ENCODE measurements at places on chromosomes 4 and X.

GRCh38 chr4:156832886-156833285 is 138.7 kb downstream of the PDGFC start:
- DNase-seq = no peak

GRCh38 chr4:3196670-3197359 is 52.1 kb upstream of the MSANTD1 start:
- no peak for DNase-seq

DNA sequence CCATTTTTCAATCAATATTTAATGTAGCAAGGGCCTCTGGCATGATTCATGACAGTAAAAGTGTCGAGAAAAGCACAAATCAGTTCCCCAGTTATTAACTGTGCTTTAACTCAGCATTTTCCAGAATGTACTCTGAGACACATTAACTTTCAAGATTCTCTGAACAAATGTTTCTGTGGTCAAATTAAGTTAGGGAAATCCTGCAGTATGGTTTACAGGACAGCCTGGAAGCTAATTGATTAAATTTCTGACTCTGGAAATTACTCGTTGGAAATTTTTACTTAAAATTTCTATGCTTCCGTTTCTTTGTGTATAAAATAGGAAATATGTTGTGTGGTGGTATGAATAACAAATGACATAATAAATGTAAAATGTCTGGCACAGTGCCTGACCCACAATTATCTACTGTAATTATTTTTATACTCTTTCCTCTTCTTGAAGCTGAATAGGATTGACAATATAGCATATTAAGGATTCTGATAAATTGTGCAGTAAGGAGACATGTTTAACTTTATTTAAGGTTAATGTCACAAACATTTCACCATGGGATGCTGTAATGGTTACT is 33.7 kb downstream of the STK32B start:
- DNase-seq = no peak

- DNase-seq = no peak
Measured at GRCh38 chr4:81839347-81840042, 367.8 kb upstream of the RASGEF1B start.

GRCh38 chr4:151153585-151153984 is 54.2 kb downstream of the RPS3A start:
- DNase-seq = no peak

DNA sequence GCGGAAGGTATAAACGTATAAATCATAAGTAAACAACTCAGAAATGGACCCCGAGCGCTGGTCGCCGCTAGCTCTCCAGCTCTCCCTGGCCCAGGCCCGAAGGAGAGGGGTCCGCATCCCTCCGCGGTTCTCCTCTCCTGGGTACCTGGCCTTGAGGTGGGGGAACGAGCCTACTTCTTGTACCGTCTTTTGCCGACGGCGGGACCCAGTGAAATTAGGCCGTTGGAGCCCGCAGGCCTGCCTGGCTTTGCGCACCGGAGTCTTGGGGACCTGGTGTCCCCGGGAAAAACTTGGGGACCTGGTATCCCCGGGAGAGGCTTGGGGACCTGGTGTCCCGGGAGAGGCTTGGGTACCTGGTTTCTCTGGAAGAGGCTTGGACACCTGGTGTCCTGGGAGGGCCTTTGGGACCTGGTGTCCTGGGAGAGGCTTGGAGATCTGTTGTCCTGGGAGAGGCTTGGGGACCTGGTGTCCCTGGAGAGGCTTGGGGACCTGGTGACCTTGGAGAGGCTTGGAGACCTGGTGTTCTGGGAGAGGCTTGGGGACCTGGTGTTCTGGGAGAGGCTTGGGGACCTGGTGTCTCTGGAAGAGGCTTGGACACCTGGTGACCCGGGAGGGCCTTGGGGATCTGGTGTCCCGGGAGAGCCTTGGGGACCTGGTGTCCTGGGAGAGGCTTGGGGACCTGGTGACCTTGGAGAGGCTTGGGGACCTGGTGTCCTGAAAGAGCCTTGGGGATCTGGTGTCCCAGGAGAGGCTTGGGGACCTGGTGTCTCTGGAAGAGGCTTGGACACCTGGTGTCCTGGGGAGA is 12.0 kb downstream of the SHOX start:
- no peak for DNase-seq

DNA sequence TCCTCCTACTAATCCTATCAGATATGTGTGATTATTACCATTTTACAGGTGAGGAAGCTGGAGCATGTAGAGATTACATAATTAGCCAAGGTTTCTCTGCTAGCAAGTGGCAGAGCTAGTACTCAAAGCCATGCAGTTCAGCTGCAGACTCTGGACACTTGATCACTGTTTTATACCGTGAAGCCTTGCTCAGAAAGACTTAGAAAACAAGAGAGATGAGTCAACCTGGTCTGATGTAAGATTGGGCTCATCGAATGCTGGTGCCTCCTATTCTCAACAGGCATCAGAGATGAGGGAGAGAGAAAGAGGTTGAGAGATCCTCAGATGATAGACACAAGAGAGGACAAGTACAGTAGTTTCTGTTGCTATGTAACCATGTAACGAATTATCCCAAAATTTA is 19.0 kb upstream of the PDE5A start:
- DNase-seq = no peak

DNA sequence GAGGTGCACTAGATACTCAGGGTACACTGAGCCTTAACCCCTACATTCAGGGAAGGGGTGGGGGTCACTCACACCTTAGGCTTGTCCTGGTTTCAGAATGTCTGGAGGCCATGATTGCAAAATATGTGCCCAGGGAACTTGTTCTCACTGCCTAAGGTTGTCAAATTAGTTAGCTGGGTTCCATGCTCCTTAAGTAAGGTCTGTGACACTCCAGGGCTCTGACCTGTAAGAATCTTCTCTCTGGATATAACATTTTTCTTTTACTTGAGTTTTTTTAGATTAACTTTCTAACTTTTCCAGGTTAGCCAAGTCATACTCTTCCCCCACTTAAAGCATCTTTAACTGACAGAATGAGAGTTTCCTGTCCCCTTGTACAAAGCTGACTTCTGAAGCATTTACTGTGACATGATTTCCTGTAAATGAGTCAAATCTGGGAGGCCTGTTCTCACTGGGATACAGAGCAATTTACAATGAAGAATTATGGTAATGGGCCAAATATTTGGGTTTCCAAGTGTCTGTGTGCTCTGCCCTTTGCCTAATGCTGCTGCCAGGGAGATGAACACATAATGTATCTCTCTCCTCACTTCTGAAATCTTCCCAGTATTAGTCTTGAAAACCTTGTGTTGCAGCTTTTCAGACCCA is 101.7 kb downstream of the GATB start:
- no peak for DNase-seq

GRCh38 chr4:60800701-60801100 is 399.4 kb upstream of the ADGRL3 start:
- DNase-seq = no peak

- DNase-seq = no peak
Measured at GRCh38 chr4:150381609-150382008, 200.3 kb upstream of the MAB21L2 start.
